Progenitor cell of endocrine pancreas (in vitro differentiated cells): ENCODE measurements at places on chromosomes 4 and X. TPM values are rescaled to one million over a fixed set of nuclear protein-coding genes. Genes with fewer than 3 reads are reported as not detected.
A peak's percentile ranks its signal among the peaks of the same experiment; 100 is the strongest.

AFAP1 gene
- 31.9 and 32.9 TPM in 2 replicates for total RNA-seq

GRCh38 chrX:38816155-38816554, 14.9 kb downstream of the MID1IP1 start:
- no peaks in the 10 kb centered on the region for H3K27me3 ChIP-seq
- no peak for DNase-seq
- H3K4me3 ChIP-seq = no peak overlapping the region
- no peak overlapping the region for H3K27ac ChIP-seq
- peaks cover 7% of the 10 kb centered on the region for H3K4me1 ChIP-seq

DNA sequence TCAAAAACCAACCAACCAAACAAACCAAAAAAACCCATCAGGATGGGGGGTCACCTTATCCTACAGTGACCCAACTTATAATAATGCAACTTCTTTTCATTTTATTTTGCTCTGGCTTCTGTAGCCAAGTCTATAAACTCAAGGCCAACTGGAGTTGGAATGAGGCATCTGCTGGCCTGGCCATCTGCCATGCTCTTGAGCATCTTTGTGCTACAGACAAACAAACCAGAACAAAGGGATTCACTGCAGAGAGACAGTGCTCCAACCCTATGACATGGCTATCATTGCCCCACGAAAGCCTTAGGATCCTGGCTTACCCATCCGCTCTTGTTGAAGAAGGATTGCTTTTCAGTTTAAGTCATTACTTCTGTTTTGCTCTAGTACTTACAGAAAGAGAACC, 49.2 kb upstream of the SCRG1 start:
- H3K27me3 ChIP-seq = no peaks in the 10 kb centered on the region
- H3K36me3 ChIP-seq = peaks cover 7% of the 10 kb centered on the region
- DNase-seq = no peak
- no peak overlapping the region for H3K27ac ChIP-seq

CWH43 gene
- not detected in 2 replicates for total RNA-seq

STK32B gene
- 0.24 and 0.36 TPM in 2 replicates for total RNA-seq

DNA sequence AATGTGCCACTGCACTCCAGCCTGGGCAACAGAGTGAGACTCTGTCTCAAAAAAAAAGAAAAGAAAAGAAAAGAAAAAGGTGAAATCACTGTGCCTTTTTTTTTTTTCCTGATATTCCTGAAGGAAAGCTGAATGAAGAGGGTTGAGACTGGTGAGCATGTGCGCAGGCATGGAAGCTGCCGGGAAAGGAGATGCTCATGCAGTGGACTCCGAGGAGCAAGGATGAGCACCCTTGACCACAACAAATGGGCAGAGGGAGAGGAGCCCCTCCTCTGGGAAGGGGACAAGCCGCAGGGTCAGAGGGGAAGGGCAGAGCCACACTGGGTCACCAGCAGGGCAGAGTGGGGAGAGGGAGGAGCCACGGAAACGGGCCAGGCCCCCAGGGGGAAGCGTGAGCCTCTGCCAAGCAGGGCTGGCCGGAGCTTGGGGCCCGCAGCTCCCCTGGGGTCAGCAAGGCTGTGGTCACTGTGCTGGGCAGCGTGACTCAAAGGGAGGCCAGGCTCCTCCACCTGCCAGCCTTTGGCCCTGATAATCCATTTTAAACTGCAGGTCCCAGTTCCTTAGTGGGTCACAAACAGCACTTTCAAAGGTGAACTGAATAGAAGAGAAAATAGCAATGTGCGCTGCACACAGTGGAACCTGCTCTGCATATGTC, 79.8 kb downstream of the NAT8L start:
- DNase-seq = no peak
- no peak overlapping the region for H3K4me3 ChIP-seq
- H3K27ac ChIP-seq = no peak overlapping the region

- no peaks in the 10 kb centered on the region for H3K27me3 ChIP-seq
- H3K27ac ChIP-seq = peak overlapping the region; percentile 19
- no peak for DNase-seq
- no peak overlapping the region for H3K4me3 ChIP-seq
Measured at GRCh38 chr4:139918591-139918990, 235.4 kb downstream of the MAML3 start.

KLF8 gene
- total RNA-seq = 4.7 and 4.8 TPM in 2 replicates

DNA sequence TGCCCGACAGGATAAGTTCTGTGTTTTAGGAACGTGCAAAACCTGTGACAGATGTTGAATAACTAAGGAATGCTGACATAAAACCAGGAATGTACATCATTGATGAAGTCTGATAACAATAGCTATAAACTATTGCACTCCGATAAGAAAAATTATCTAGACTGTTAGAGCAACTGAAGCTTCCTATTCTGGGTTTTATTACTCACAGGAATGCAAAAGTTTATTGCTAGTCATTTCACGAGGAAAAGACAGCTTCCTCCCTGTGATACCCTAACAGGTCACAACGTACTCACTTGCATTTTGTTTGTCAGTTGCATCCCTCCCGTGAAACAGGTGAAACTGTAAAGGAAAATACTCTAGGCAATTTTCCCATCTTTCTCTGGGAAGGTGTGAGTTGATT, 65.9 kb downstream of the CLDN22 start:
- H3K4me3 ChIP-seq = no peak overlapping the region
- no peak overlapping the region for H3K27ac ChIP-seq
- peaks cover 21% of the 10 kb centered on the region for H3K4me1 ChIP-seq
- H3K27me3 ChIP-seq = no peaks in the 10 kb centered on the region
- peaks cover 7% of the 10 kb centered on the region for H3K36me3 ChIP-seq

TMEM156 gene
- total RNA-seq = not detected in 2 replicates

DNA sequence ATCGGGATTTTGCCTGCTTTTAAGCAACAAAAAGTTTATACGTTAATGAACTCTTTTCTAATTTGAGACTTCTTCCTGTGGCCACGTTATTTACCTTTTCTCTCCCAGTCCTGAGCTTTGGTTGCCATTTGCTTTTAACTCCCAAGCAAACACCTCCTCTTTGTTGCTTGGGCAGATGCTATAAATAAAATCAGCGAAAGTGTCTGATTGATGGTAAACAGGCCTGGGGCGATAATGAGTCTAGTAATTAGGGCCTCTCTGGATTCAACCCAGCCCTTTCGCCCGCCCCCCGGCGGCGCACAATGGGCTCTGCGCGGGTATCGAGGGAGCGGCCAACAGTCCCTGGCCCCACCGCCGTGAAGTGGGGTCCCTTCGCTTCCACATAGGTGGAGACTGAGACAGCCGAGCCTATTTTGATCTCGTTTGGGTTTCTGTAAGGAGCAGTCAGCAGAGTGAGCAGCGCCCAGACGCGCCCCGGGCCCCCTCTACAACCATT, 790 bp downstream of the CLGN start:
- H3K4me1 ChIP-seq = peaks cover 6% of the 10 kb centered on the region
- H3K36me3 ChIP-seq = no peaks in the 10 kb centered on the region
- peaks cover 12% of the 10 kb centered on the region for H3K27me3 ChIP-seq
- peak; percentile 21 for DNase-seq
- peak overlapping the region; percentile 93 for H3K27ac ChIP-seq
- peak overlapping the region; percentile 88 for H3K4me3 ChIP-seq

DNA sequence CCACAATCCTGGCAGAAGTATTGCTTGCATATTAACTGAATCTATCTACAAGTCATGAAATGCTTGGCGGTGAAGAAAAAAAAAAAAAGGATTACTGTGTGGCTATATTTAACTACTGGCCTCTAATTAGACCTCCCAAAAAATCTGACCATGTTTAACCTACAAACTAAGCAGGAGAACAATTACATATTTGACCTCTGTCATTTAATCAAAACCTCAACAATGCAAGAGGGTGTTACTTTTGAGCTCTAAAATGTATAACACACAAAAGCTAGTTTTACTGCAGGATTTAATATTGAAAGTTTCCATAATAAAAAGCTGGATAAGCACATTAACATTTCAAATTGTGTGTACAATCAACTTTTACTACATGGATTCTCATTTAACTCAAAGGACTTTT, 1.5 kb downstream of the ITM2A start:
- no peak overlapping the region for H3K4me3 ChIP-seq
- DNase-seq = no peak
- no peak overlapping the region for H3K27ac ChIP-seq

DNA sequence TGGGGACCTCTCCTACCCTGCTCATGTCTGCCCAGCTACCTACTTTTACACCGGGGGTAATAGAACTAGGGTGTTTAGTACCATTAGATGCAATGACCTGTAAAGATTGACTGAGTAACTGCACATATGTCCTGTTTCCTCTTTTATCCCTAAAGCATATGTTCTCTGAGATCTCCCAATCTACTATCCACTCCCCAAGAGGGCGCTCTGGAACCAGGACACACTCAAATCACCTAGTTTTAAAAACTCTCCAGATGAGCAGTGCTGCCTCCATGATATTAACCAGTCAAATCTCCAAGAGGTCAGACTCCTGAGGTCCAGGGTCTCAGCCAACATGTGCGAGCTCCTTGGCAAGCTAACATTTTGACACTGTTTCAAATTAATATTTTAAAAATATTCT, 87.0 kb upstream of the TSPAN5 start:
- no peak overlapping the region for H3K27ac ChIP-seq
- no peaks in the 10 kb centered on the region for H3K36me3 ChIP-seq
- no peak for DNase-seq
- no peaks in the 10 kb centered on the region for H3K27me3 ChIP-seq
- no peak overlapping the region for H3K4me3 ChIP-seq

DNA sequence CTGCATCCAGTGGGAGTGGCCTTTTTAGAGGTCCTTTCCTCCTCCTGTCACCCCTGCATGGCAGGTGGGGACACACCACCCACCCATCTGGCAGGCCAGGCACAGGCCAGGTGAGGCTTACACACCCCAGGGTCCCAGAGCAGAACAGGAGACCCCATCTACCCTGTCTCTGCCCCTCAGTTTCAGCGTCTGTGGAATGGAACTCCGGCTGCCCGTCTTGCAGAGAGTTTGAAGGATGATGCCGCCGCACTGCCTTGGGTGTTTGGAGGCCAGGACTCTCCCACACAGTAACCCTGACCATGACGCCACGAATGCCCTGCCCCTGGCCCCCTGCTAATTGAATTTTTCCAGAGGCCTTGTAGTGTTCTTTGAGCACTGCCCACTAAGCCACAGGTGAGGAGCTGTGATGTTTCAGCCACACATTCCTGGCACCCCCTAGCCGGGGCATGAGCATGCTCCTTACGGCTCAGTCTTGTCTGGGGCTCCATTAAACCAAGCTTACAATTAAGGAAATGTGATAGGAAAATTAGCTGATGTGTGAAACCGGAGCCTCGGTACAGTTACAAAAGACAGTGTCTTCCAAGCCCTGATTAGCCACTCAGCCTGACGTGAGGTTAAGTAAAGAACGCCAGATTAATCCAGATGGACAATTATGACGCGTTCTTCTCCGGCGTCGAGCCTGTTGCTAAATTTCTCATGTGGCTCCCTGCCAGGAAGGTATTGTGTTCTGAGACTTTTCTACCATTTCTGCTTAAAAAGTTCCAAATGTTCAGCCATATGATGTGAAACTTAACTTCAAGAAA, 39.3 kb downstream of the HMX1 start:
- H3K36me3 ChIP-seq = no peaks in the 10 kb centered on the region
- H3K4me1 ChIP-seq = peaks cover under 1% of the 10 kb centered on the region
- no peak overlapping the region for H3K4me3 ChIP-seq
- peaks cover 43% of the 10 kb centered on the region for H3K27me3 ChIP-seq
- H3K27ac ChIP-seq = no peak overlapping the region

TACR3 gene
- 0.29 and 0.46 TPM in 2 replicates for total RNA-seq

SH3TC1 gene
- total RNA-seq = 11.2 and 12.5 TPM in 2 replicates

WAS gene
- total RNA-seq = 0.62 and 1.2 TPM in 2 replicates

DNA sequence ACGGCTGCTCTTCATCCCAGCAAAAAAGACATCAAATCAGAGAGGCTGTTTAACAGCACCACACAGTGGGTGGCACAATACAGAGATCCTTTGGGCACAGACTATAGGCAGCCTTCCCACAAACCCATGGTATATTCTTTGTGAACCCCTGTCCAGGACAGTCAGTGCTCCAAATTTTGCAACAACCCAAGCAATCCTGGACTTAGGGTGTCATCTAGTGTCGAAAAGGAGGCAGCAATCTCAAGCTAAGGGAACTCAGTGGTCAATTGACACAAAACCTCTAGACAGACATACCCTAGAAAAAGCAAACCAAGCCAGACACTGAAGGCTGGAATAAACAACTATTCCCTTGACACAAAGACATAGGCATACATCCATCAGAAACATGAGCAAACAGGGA, 137.4 kb downstream of the BMP15 start:
- H3K36me3 ChIP-seq = no peaks in the 10 kb centered on the region
- no peak overlapping the region for H3K4me3 ChIP-seq
- H3K27me3 ChIP-seq = no peaks in the 10 kb centered on the region
- no peak overlapping the region for H3K27ac ChIP-seq
- no peaks in the 10 kb centered on the region for H3K4me1 ChIP-seq

GRCh38 chr4:147924604-147925412, 192.9 kb downstream of the ARHGAP10 start:
- peaks cover 3% of the 10 kb centered on the region for H3K36me3 ChIP-seq
- DNase-seq = no peak
- no peaks in the 10 kb centered on the region for H3K27me3 ChIP-seq
- H3K4me3 ChIP-seq = no peak overlapping the region
- H3K27ac ChIP-seq = no peak overlapping the region

DNA sequence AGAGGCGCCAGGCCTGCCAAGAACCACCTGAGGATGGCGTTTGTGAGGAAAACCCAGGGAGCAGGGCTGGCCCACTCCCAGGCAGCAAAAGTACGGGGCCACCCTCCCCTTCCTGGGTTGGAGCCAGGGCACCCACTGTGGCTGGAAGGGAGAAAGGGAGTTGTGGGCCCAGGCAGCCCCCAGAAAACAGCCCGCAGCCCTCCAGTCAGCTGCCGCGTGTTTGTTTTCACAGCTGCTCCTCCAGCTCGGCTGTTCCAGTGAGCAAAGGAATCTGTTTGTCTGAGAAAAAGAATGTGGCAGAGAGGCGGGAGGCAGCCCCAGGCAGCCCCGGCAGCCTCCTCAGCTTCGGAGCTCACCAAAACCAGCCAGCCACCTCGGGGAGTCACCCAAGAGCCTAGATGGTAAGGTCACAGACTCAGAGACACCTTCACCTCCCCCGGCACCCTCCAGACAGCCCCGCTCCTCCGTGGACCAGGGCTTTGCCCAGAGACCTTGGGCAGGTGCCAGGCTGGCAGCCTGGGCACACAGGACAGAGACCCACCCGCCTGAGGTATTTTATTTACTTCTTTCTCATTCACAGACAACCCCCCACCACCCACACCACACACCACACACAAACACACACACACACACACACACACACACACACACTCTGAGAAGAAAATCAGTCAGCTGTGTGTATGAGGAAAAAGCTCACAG, 338.1 kb downstream of the BCOR start:
- peaks cover 11% of the 10 kb centered on the region for H3K4me1 ChIP-seq
- H3K36me3 ChIP-seq = no peaks in the 10 kb centered on the region
- no peak overlapping the region for H3K4me3 ChIP-seq
- H3K27me3 ChIP-seq = peaks cover 5% of the 10 kb centered on the region
